Stimulated activated CD8-positive, alpha-beta memory T cell treated with anti-CD3 and anti-CD28 coated beads, Interleukin-4, amount 100 ng/mL, for 1 hour (primary cell): ENCODE measurements at places on chromosomes 5 and 9.

GRCh38 chr9:85009251-85009650, 339.7 kb downstream of the NTRK2 start:
- DNase-seq, result no peak

DNA sequence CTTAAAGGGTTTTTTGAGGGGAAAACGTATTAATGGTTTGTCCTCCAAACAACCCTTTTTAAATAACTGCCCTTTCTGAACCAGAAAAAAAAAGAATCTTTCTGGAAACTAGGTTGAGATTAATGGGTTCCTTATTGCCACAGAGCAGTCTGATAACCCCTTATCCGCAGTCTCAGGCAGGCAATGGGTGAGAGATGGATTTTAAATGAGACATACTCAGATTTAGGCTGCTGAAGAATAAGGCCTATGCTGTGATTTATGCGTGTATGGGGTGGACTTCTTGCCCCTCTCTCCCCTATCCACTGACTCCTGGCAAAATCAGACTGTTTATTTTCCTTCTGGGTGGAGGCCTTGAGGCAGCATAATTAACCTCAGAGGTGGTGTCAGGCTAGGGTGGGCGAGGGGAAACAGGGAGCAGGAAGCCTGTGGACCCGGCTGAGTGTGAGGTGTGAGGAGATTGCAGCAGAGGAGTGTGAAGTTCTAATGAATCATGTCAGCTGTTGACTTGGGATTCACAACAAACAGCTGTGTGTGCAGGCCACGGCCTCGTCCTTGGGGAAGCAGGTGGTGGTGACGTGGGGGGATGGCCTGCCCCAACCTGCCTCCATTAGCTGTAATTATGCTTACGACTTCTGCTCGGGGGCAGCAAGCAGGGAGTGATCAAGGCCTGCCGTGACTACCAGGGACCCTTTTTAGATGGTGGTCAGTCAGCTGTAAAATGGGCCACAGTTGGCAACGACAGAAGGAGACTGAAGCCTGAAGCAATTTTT, 196.4 kb downstream of the SEMA6A start:
- no peak for DNase-seq

- DNase-seq, result no peak
Measured at GRCh38 chr5:148179234-148179824, 11.0 kb downstream of the SPINK14 start.

- DNase-seq, result no peak
Measured at GRCh38 chr5:111997711-111998110, 240.7 kb upstream of the NREP start.
